ENCODE measurements at places on chromosomes 6 and 20.

- DNase-seq: peak; percentile 33
Observed at GRCh38 chr20:45320948-45321595, 13.0 kb upstream of the MATN4 start.

GRCh38 chr6:21845439-21846140, 252.0 kb downstream of the SOX4 start:
- DNase-seq: no peak

GRCh38 chr6:98925831-98926230, 21.9 kb downstream of the FBXL4 start:
- no peak for DNase-seq

- no peak for DNase-seq
Observed at GRCh38 chr6:148757944-148758480, 11.2 kb downstream of the UST start.

- DNase-seq: no peak
Observed at GRCh38 chr6:97947841-97948240, 664.8 kb upstream of the MMS22L start.

- DNase-seq: peak; percentile 11
Observed at GRCh38 chr6:40326714-40327421, 260.3 kb downstream of the LRFN2 start.

GRCh38 chr6:12785301-12785700, 68.7 kb downstream of the PHACTR1 start:
- DNase-seq: no peak

GRCh38 chr20:2299301-2299700, 3.5 kb downstream of the TGM3 start:
- DNase-seq: peak; percentile 74

GRCh38 chr6:150310539-150310938, 58.3 kb upstream of the IYD start:
- peak; percentile 26 for DNase-seq

Data from inflammatory macrophage treated with lipopolysaccharide for 1 hour (primary cell).